ENCODE measurements at places on chromosomes 12 and 14.

DNA sequence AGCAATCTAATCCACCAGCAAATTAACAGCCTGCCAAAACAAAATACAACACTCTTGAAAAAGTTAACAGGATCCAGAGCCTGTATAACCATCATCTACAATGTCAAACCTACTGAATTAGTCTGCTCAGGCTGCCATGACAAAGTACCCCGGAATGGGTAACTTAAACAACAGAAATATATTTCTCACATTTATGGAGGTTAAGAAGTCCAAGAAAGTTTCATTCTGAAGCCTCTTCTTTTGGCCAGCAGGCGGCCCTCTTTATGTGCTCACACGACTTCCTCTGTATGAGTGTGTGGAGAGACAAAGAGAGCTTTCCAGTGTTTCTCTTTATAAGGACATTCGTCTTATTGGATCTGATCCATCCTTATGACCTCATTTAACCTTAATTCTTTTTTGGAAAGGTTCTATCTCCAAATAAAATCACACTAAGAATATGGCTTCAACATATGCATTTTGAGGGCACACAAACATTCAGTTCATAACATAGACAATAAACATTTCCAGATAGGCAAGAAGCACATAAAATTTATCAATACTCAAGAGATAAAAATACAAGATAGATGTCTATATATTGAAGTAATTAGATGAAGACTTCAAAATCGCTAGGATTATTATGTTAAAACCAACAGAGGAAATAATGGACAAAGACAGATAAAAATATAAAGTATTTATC is 5.9 kb upstream of the RERG start:
- DNase-seq = peak; percentile 70

GRCh38 chr14:96069421-96069820 is 30.3 kb downstream of the C14orf132 start:
- DNase-seq = no peak

GRCh38 chr14:32985866-32986265 is 47.2 kb downstream of the NPAS3 start:
- DNase-seq = no peak

DNA sequence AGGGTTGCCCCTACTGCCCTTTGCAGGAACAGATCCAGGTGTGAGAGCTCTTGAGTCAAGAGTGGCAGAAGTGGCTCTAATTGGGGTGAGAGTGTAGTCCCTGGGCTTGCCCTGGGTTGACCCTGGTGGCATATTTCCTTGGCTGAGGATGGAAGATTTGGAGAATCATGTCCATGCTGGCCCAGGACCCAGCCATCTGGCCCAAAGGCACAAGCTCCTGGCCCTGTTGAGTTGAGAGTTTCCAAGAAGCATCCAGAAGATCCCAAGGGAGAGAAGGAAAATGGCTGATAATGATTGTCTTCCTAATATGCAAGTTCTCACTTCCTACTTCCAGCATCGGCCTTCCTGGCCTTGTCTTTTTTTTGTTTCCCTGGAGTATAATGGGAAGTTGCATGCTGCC is 55.5 kb upstream of the SRSF5 start:
- DNase-seq = no peak

DNA sequence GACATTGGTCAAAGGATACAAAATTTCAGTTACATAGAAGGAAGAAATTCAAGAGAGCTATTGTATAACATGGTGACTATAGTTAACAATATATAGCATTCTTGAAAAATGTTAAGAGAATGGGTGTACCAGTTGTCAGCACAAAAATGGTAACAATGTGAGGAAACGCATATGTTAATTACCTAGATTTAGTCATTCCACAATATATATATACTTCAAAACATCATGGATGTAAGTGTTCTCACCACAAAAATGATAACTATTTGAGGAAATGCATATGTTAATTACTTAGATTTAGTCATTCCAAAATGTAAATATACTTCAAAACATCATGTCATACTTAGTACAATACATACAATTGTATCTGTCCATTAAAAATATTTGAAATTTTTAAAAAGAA is 540.4 kb upstream of the MGAT4C start:
- no peak for DNase-seq

DNA sequence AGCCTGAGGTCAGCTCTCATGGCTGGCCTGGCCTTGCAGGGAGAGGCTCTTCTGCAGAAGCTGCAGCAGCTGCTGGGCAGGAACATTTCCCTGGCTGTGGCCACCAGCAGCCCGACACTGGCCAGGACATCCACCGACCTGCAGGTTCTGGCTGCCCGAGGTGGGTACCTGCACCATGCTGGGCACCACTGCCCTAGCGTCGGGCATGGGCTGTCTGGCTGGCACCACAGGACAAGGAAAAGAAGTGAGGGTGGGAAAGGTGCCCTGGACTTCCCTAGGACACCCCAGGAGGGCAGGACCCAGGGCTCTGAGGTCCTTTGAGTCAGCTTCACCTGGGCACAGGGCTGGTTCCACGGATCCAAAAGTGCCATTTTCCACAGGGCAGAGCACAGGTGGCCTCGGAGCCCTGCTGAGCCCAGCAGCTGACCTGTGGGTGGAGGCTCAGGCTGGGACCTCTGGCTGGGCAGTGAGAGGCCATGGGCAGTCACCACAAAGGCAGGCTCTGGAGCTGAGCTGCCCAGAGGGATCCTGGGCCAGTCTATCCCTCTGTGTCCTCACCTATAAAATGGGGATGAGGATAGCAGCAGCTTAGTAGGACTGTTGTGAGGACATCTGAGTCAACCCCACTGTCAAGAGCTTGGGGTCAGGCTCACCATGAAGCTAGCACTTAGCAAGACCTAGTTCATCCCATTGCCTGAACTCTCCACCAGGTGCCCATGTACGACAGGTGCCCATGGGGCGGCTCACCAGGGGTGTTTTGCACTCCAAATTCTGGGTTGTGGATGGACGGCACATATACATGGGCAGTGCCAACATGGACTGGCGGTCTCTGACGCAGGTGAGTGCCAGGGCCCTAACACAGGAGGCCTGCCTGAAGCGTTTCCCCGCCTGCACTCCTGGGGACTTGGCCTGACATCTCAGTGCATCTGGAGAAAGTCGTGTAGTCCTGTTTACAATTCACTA is 4.9 kb downstream of the PLD4 start:
- no peak for DNase-seq

DNA sequence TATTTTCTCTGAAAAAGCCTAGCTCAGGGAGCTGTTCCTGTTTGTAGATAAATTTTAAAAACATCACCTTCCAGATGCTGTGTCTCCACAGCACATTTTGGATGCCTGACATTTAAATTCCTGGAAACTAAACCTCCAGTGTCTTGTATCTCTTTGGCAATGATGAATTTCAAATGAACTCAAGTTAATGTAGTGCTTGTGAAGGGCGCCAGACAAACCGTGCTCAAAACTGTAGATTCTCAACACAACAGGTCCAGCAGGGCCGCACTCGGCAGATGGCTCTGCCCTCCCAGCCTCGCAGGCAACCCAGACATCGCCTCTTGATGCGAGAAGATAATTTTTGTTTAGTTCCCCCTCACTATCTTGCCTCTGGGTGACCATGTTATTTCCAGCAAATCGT is 432.9 kb downstream of the VRK1 start:
- DNase-seq = no peak

- DNase-seq = peak; percentile 10
Observed at GRCh38 chr12:12123036-12123604, 52.4 kb downstream of the BCL2L14 start.

GRCh38 chr12:29334937-29335336 is 46.0 kb downstream of the ERGIC2 start:
- no peak for DNase-seq

DNA sequence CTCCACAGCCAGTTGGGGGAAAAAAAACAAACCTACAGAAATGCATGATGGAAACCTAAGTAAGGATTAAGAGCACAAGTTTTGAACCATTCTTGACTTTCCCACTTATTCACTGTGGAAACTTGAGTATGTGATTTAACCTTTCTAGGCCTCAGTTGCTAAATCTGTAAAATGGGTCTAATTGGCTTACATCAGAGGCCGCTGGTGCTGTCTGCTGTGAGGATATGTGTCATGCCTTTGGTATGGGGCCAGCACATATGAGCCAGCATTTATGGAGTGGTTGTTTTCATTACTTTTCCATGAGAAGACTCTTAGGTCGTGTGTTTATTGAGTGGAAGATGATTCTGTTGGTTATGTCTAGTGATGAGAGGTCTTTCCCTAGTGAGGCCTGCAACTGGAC is 102.4 kb downstream of the ESR2 start:
- no peak for DNase-seq

DNA sequence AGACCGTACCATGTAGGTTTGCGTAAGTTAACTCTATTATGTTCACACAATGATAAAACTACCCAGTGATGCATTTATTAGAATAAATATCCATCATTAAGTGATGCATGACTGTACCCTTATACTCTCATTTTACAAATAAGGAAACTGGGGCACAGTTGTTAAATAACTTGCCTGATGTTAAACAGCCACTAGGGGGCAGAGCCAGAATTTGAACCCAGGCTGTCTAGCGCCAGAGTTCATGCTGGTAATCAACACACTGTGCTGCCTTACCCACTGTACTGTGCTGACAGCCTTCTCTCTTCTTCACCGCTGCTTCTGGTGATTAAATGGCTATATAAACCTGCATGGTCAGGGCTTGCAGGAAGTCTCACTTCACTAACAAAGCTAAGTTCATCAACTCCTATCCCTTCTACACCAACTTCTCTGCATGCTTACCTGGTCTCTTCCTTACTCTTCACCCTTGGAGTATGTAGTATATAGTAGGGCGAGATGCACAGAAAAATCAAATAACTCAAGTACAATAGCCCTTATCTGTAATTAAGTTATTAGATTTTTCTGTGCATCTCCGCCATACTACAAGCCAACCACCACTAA is 43.6 kb upstream of the APPL2 start:
- peak; percentile 64 for DNase-seq

- no peak for DNase-seq
Observed at GRCh38 chr14:89501381-89501780, 84.3 kb upstream of the FOXN3 start.

GRCh38 chr14:54172114-54172513 is 215.5 kb upstream of the BMP4 start:
- no peak for DNase-seq

GRCh38 chr14:81235096-81235495 is 14.3 kb upstream of the GTF2A1 start:
- DNase-seq = no peak

GRCh38 chr14:94056579-94057308 is 24.3 kb downstream of the DDX24 start:
- DNase-seq = peak; percentile 29

DNA sequence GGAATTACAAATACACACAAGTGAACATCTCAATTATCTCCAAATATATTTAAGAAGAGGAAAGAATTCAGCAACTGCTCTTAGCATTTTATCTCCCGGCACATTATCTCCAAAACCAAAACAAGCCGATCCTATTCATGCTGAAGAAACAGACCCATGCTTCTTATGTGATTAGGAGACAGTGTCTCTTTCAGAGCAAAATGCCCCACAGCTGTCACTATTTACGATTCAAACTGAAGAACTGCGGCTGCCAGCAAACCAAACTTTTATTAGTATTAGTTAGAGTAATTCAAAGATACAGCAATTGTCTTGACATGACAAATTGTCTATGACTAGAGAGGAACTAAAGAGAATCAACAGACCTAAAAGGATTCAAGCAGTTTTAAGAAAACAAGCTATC is 79.4 kb downstream of the SETD3 start:
- peak; percentile 39 for DNase-seq

- no peak for DNase-seq
Observed at GRCh38 chr14:92938890-92939671, 16.1 kb downstream of the CHGA start.

DNA sequence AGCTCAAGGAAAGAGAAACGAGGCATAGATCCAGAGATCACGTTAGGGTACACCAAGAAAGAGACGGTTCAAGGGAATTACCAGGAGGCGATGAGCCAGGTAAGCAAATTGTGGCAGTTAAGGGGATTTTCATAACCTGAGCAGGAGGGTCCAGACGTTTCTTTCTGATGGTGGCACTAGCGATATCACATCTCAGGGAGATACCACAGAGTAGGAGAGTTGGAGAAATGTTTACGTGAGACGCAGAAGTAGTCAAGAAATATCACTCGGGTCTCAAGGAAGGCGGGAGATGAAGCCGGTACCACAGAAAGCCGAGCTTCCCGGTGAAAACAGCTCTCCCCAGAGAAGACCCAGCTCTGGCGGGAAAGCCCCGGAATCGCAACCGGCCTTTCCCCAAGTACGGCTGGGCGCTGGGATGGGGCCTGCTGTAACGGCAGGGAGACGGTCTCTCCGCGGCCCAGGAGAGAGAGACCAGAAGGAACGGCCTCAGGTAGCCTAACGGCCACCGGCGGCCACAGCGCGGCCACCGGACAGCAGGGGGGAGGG is 485 bp downstream of the SENP1 start:
- DNase-seq = peak; percentile 60

GRCh38 chr14:67440513-67440912 is 28.5 kb upstream of the PLEK2 start:
- no peak for DNase-seq

- no peak for DNase-seq
Observed at GRCh38 chr14:92801917-92802316, 7.8 kb downstream of the GOLGA5 start.

Data from hematopoietic multipotent progenitor cell treated with erythropoietin and hydrocortisone succinate and interleukin-3 and kit ligand, for 6 days (in vitro differentiated cells).